Left renal cortex interstitium (tissue), 4 donors: ENCODE measurements at places on chromosomes 4 and X.

- DNase-seq: no peak
Observed at GRCh38 chr4:26727844-26728243, 132.8 kb upstream of the STIM2 start.

DNA sequence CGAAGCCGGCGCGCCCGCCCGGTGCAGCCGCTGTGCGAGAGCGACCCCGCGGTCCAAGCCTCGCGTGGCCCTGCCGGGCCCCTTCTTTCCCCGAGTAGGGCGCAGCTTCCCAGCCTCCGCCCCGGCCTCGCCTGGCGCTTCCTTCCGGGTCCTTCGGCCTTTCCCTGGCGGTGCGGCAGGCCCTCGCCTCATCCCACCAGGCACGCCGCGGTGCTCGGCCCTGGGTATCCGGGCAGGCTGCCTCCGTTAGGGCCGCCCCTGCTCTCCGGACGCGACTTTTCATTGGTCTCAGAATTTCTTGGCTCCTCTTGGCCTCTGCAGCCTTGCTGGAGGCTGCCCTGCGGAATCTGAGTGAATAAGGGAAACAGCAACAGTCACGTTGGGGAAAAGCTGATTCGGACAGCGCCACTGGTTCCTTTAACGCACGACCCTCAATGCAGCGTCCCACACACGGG, 429 bp downstream of the UVSSA start:
- peak; percentile 71 for DNase-seq

GRCh38 chr4:60122820-60123219, 1077.3 kb upstream of the ADGRL3 start:
- no peak for DNase-seq

- DNase-seq: no peak
Observed at GRCh38 chr4:113404841-113405240, 355.4 kb downstream of the ANK2 start.

DNA sequence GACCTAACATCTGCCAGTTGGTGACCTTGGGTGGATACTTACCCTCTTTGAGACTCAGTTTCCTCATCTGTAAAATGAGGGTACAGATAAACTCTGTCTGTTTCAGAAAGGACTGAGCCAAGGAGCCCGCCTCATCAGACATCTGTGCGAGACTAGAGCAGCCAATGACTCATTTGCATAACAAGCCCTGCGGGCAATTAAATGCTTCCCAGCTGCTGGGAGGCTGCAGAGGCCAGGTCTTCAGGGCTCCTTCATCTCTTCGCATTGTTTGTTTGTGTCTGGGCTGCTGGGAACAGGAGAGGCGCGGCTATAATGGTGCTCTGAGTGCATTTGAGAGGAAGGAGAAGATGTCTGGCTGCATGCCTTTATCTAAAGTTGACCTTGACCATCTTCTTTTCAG, 85.0 kb downstream of the ADRA2C start:
- DNase-seq: no peak

DNA sequence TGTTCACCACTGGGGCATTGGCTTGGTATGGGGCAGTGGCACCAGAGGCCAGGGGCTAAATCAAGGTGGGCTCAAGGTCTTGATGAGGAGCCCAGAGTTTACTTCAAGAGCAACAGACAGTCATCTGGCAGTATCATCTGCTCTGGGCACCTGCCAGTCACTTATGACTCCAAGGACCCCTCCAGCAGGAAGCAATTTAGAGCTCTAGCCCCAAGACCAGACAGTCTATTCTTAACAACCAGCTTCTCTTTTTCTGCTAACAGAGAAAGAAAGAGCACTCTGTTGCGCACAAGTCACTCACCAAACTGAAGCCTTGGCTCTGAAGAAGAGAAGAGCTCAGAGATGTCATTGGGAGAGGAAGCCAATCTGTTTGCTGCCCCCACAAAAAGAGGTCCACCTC, 309.2 kb downstream of the HS3ST1 start:
- DNase-seq: no peak

GRCh38 chrX:12954981-12955380, 19.9 kb upstream of the TMSB4X start:
- no peak for DNase-seq

DNA sequence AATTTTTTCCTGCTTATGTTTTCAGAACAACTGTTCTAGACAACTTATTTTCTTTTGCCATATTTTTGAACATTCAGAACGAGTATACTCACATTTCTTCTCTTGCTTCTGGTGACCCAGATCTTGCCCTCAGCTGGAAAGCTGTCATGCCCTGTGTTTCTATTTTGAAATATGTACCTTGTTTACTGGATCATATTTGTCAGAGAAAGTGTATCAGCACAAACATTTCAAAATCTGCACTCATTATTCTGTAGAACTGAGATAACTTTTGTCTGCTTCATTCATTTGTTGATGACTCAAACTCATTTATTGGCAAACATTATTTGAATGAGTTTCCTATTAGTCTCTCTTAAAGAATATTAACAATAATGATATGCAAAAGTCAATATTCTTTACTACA, 46.2 kb upstream of the FAM9A start:
- DNase-seq: no peak

DNA sequence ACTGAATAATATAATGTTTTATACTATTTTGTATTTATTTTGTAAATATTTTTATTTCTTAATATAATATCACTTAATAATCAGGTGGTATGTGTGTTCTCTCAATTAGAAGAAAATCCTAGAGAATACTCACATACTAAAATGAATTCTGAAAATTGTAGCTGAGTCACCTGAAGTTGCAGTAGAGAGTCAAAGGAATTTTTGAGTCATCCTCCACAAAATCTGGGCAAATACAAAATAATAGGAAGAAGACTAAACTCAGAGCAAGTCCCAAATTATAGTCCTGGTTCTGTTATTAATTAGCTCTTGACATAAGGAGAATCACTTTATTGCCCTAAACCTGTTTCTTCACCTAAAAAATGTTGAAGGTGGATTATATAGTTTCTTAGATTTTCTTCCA, 57.8 kb downstream of the SPATA4 start:
- DNase-seq: no peak

DNA sequence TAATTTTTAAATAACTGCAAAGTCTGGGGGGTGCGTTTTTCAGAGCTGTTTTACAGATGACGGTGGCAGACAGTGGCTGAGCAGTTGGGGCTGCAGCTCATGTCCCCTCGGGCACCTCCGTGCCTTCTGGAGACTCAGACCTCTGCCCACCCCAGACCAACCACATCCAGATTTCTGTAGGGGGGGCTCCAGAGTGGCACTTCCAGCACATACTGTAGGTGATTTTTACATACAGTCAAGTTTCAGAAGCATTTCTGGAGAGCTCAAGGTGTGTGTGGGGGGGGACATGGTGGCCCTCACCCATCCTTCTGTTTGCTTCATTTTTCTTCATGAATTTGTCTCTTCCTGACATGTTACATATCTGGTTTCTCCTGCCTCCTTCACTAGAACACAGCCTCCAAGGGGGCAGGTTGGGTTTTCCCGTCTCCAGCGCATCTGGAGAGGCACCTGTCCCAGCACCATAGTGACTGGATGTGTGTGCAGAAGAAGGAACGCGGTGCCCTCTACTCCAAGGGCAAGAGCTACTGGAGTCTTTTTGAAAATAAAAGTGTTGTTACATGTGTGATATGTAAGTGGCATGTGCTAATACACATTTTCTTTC, 37.5 kb downstream of the TMEM271 start:
- no peak for DNase-seq

- no peak for DNase-seq
Observed at GRCh38 chrX:67781132-67781531, 237.3 kb downstream of the AR start.

GRCh38 chrX:78104447-78105176, 564 bp downstream of the PGK1 start:
- DNase-seq: peak; percentile 5

- DNase-seq: no peak
Observed at GRCh38 chr4:52407545-52407944, 251.6 kb downstream of the USP46 start.
